ENCODE measurements at places on chromosomes 5 and 9.

- DNase-seq = peak; percentile 98
Measured at GRCh38 chr9:113401027-113401792, at the start of gene ALAD. TSS of gene ALAD (minus strand) at chr9:113401284. CDS start at chr9:113393559, 7,725 bp downstream.

DNA sequence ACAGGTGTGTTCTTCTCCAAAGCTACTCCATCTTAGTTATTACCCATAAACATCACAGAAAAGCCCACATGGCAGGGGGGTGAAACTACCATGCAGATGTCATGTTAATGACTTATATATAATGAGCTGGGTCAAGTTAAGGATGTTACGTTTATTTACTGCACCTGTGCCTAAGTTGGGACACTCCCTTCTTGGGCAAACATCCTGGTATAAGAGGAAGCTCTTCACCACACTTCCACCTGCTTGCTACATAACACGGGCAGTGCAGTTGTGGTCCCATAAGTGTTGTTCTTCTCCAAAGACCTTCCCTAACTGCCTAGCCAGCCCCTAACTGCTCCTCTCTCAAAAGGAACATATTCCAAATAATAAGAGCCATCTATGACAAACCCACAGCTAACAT lies 9.3 kb upstream of the ZCCHC9 start:
- no peak for DNase-seq

GRCh38 chr5:158700231-158701006 lies 399.3 kb downstream of the EBF1 start:
- DNase-seq = peak; percentile 92

- DNase-seq = no peak
Measured at GRCh38 chr9:38091310-38092199, 22.5 kb upstream of the SHB start.

DNA sequence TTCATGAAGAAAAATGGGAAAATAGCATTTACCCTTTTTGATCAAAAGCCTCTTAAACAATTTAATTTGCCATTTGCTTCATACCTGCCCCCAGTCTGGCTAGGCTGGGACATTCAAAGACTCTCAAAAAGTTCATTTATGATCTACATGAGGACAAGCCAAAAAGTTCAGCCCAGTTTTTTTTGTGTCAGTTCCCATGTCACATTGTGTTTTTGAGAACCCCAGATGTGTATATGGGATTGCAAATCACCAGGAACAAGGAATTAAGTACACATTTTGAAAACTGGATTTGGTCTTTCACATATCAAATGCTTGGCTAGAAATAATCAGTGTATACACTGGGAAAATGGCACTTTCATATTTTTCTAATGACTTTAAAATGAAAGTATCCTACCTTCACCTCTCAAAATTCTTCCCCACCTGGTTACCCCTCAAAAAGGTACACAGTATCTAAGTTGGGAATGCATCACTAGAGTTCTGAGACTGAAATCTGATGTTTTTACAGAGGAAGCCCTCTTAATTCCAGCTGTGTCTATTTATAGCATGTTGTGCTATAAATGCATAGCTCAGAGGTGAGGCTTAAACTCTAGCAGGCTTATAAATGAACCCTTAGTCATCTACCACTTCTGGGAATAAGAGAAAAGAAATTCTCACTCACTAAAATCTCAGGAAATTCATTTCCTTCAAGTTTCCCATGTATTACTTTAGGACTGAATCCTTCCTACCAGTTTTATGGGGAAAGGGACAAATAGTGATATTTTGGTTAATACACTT lies 9.3 kb downstream of the STOM start:
- DNase-seq = peak; percentile 86

GRCh38 chr9:76135902-76136301 lies 245.4 kb downstream of the PCSK5 start:
- DNase-seq = no peak

DNA sequence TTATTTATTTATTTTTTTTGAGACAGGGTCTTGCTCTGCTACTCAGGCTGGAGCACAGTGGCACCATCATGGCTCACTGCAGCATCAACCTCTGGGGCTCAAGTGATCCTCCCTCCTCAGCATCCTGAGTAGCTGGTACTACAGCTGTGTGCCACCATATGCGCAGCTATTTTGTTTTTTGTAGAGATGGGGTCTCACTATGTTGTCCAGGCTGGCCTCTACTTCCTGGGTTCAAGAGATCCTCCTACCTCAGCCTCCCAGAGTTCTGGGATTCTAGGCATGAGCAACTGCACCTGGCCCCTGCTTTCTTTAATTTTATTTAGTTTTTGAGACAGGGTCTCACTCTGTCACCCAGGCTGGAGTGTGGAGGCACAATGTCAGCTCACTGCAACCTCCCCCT lies 19.5 kb upstream of the ZDHHC12 start:
- no peak for DNase-seq

GRCh38 chr5:179534431-179534830 lies 15.9 kb upstream of the RUFY1 start:
- no peak for DNase-seq

DNA sequence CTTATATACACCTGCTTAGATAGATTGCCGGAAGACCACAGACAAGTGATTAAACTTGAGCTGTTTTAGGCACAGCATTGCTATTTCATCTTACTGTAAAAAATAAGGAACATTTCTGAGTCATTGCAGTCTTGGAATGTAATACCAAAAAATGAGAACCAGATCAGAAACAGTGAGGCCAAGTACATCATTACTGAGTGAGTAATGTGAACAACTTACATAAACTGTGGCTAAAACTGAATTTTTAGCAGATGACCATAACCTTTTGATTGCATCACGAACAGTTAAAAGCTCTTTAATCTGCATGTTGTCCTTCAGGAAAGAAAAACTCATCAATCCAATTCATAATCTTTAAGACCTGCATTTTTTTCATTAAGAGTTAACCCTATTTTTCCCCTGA lies 157.1 kb upstream of the FGF10 start:
- peak; percentile 45 for DNase-seq

DNA sequence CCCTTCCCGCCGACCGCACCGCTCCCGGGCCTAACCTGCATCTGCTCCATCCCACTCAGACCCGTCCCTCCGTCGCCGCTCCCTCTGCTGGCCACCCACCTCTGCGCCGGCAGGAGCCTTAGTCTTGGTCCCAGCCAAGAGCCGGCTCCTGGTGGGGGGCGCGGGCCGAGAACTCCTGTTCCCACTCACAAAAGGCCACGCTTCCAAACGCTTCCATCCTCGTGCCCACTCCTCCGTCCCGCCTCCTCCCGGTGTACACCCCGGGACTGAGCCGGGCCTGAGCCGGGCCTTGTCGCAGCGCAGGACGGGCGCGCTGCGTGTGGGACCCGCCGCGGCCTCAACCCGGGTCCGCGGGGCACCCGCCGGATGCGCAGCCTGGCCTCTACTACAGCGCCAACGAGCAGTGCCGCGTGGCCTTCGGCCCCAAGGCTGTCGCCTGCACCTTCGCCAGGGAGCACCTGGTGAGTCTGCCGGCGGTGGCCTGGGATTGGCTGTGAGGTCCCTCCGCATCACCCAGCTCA lies 7.5 kb downstream of the ADAMTS13 start:
- peak; percentile 8 for DNase-seq

- no peak for DNase-seq
Measured at GRCh38 chr9:76466299-76466605, 7.3 kb downstream of the GCNT1 start.

- DNase-seq = peak; percentile 42
Measured at GRCh38 chr5:130963798-130964197, 201.3 kb downstream of the HINT1 start.

- no peak for DNase-seq
Measured at GRCh38 chr5:35842856-35843255, 13.8 kb upstream of the IL7R start.

GRCh38 chr5:1543398-1544293 lies 19.9 kb upstream of the LPCAT1 start:
- DNase-seq = no peak

- DNase-seq = peak; percentile 74
Measured at GRCh38 chr5:137218471-137218870, 280.7 kb downstream of the SPOCK1 start.

GRCh38 chr9:83937861-83938455 lies 16.7 kb upstream of the KIF27 start:
- DNase-seq = peak; percentile 69

All from fibroblast of upper back skin (primary cell).